AG04449 (cell line): ENCODE measurements at places on chromosomes 4 and X.

GRCh38 chr4:187478292-187479140, 517.1 kb upstream of the ZFP42 start:
- DNase-seq: peak; percentile 87

GRCh38 chr4:102734116-102734515, 26.7 kb downstream of the MANBA start:
- no peak for DNase-seq

DNA sequence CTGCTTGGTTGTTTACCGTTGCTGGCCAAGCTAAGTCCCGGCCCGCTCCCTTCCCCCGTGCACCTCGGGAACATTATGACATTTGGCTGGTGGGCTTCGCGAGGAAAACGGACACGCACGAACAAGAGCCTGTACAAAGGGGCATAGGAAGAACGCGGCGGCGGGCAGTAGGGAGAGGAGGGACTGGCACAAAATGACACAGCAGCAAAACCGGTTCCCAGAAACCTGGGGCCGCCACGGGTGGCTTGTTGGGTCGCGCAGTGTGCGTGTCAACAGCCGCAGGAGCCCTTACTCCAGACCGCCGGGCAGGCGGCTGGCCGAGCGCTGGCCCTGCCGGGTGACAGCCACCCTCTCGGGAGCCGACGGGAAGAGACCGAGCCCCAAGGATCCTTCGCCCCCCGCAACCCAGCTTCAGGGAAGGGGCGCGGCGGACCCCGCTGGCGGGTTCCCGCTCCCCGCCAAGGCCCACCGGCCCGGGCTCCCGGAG, 1.6 kb upstream of the LIN54 start:
- DNase-seq: no peak

GRCh38 chr4:165457793-165458192, 79.0 kb downstream of the CPE start:
- DNase-seq: no peak

GRCh38 chr4:132646186-132646585, 502.9 kb upstream of the PCDH10 start:
- DNase-seq: no peak

GRCh38 chr4:84870398-84871163, 95.9 kb downstream of the WDFY3 start:
- DNase-seq: no peak
